ENCODE measurements at places on chromosomes 11 and 22.

DNA sequence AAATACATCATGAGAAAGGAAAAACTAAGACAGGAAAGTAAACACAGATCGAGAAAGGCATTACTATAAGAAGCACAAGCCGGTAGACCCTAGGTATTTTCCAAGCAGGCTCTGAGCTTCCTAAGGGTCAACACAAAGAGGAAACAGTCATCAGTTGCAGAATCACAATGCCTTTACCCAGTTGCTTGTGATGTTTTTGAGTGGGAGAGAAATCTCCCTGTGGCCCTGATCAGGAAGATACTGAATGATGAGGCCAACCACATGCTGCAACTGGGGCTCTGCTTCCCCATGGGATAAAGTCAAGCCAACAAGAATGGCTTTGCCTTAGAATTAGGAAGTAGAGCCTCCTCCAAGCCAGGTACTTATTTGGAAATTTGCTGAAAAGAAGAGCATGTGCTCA, 132.6 kb downstream of the MICAL2 start:
- no peak for DNase-seq

DNA sequence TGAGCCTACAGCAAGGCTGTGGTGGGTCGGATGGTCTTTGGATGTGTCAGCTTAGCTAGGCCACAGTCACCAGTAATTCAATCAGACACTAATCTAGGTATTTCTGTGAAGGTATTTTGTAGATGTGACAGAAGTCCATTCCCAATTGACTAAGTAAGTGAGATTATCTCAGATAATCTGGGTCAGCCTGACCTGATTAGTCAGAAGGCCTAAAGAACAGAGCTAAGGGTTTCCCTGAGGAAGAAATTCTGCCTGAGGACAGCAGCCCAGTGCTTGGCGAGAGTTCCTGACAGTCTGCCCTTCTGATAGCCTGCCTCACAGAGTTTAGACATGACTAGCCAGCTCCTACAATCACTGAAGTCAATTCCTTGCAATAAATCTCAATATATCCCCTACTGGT, 28.7 kb downstream of the GUCD1 start:
- no peak for DNase-seq

DNA sequence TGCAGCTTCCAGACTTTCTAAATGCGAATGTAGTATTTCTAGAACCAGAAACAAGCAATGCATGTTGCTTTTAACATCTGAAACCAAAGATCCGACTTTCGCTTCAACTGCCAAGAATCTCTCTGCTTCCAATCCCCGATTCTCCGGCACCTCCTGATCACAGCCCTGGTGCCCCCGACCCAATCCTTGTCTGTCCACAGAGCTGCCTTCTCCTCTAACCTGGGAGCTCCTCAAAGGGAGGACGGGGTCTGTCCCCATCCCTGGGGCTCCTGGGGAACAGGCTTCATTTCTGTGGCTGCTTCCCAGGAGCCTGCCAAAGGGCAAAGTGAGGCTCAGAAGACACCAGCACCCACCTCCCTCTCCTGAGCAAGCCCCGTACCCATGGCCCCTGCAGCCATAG, 521 bp downstream of the ALDH3B2 start:
- DNase-seq = no peak

DNA sequence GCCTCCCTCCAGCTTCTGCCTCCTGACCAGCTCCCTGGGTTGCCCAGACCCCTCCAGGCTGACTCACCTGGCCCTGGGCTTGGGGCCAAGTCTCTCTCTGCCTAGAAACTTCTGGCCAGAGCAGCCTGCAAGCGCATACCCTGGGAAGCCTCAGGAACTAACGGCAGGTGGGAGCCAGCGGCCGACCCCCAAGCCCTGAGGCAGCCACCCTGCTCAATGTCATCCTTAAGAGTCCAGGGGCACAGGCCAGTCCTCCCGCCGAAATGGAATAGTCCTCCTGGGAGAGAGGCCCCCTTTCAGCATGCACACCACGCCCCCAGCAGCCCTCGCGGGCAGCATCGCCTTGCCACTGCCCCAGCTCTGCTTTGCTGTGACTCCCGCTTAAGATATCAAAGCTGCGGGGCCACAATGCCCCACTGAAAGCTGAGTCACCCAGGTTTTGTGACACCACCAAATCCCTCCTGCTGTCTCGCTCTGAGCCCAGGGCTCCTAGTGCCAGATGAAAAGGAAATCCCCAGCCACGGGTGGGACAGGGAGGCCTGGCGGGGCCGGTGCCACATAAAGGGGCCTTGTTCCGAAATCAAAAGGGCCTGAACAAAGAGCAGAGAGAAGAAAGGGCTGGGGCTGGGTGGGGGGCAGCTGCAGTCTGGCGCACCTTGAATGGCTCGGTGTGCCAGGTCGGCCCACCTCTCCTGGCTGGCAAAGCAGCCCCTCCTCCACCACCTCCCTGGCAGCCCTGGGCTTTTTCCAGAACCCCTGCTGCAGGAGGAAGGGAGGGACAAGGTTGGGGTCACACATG, 21.4 kb upstream of the FGF3 start:
- DNase-seq = no peak

DNA sequence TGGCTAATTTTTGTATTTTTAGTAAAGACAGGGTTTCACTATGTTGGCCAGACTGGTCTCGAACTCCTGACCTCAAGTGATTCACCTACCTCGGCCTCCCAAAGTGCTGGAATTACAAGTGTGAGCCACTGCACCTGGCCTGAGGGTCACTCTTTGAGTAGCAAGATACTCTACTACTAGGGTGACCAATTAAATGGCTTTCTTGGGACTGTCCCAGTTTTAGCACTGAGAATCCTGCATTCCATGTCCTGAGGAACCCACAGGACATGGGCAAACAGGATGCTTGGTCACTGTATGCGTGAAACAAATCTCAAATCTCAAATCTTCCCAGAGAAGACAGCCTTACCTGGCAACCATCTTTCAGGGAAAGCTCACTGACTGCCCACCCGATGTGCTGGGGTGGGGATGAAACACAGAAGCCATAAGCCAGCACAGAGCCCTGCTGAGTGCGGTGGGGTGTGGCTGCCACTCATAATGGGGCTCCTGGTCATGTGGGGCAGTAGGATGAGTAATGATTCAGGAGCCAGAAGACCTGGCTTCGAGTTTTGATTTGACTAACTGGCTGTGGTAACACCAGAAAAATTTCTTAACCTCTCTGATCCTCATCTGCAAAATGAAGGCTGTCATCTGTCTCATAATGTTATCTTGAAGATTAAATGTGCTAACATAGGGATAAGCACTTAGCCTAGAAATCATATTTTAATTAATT, 11.5 kb downstream of the CLMP start:
- peak; percentile 46 for DNase-seq

- no peak for DNase-seq
Observed at GRCh38 chr11:96257036-96257435, 86.0 kb downstream of the MAML2 start.

GRCh38 chr22:25748704-25749103, 6.7 kb downstream of the MYO18B start:
- no peak for DNase-seq

- no peak for DNase-seq
Observed at GRCh38 chr22:24087071-24087795, 76.1 kb downstream of the CABIN1 start.

DNA sequence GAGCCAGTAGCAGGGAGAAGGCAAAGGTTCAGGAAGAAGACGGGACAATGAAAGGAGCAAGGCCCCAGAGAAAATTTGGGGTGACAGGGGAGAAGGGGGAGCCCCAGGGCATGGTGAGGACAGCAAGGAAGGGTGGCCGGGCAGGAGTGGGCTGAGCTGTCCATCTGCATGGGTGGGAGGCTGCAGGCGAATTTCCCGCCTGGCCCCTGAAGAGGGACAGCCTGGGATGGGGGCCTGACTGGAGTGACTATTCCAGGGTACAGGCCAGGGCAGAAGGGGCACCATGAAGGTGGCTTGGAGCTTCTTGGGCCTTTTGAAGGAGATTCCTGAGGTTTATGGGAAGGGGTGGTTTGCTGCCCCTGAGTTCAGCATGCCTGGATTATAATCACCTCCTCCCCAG, 56.2 kb downstream of the WNT11 start:
- no peak for DNase-seq

GRCh38 chr22:37760152-37760551, 47.6 kb upstream of the GCAT start:
- DNase-seq = no peak

- DNase-seq = peak; percentile 29
Observed at GRCh38 chr11:76206327-76207081, at the start of gene WNT11. WNT11 (minus strand) TSS chr11:76206502; CDS start chr11:76206407, 95 bp downstream.

DNA sequence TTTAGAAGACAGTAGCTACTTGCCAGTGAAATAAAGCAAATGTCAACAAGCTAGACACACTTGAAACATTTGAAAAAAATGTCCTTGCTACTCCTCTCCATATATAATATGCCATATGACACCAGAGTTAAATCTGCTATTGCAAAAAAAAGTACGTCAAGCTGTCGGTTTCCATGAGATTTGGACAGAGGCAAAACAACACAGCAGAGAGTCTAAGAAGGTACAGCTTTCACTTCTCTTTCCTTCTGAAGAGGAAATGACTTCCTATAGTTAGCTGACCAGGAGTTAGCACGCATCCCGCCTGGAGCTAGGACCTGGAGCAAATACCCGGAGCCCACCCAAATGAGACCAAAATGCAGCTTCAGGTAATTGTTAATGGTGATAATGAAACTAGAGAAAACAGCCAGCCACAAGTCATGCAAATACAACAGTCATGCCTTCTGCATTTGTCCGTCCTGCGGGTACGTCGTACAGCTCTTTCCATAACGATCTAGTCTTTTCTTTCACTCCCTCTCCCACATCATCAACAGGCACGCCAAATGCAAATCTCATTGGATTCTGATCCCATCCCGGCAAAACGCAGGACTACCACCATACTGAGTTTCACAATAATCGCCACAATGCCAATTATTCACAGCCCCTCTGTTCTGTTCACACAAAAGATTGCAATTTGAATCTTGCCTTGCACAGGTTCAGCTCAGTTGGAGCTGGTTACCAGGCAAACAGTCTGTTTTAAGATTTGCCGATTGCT, 395.0 kb upstream of the CCDC90B start:
- no peak for DNase-seq

DNA sequence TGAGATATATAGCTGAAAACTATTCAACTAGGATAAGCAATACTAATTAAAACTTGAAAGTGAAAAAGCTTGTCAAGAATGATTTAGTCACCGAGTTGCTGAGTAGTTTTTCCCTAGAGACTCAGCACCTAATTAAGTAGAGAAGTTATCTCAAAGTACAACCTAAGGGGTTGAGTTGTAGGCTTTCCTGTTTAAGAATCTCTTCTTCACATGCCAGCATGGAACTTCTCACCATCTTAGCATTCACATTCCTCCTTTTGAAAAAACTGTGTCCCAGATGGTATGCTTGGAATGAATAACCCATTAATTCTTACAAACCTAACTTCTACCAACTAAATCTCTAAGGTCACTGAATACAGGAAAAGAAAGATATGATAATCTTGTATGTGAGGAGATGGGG, 303.3 kb upstream of the ZC3H12C start:
- no peak for DNase-seq

GRCh38 chr11:2576111-2576510, 123.7 kb downstream of the KCNQ1OT1 start:
- no peak for DNase-seq

- DNase-seq = no peak
Observed at GRCh38 chr11:12508151-12508751, 130.9 kb downstream of the PARVA start.

- DNase-seq = no peak
Observed at GRCh38 chr11:109939166-109939810, 153.9 kb upstream of the ZC3H12C start.

- peak; percentile 39 for DNase-seq
Observed at GRCh38 chr11:10632483-10632882, 61.1 kb downstream of the IRAG1 start.

DNA sequence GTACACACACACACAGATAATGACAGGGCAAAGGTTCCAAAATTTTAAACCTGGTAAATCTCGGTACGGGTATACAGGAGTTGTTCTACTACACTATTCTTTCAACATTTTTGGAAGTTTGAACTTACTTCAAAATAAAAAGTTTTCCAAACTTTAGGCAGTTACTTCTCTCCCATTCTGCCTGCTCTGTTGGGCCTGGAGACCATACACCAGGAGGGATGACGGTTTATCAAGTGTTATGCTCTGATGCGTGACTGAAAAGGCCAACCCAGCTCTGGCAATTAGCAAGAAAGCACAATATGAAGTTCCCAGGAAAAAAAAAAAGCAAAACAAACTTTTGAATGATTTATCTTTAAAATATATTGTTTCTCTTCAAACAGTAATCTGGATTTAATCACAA, 969 bp downstream of the SERPIND1 start:
- no peak for DNase-seq

GRCh38 chr11:120912504-120912903, 111.4 kb upstream of the TBCEL start:
- no peak for DNase-seq

DNA sequence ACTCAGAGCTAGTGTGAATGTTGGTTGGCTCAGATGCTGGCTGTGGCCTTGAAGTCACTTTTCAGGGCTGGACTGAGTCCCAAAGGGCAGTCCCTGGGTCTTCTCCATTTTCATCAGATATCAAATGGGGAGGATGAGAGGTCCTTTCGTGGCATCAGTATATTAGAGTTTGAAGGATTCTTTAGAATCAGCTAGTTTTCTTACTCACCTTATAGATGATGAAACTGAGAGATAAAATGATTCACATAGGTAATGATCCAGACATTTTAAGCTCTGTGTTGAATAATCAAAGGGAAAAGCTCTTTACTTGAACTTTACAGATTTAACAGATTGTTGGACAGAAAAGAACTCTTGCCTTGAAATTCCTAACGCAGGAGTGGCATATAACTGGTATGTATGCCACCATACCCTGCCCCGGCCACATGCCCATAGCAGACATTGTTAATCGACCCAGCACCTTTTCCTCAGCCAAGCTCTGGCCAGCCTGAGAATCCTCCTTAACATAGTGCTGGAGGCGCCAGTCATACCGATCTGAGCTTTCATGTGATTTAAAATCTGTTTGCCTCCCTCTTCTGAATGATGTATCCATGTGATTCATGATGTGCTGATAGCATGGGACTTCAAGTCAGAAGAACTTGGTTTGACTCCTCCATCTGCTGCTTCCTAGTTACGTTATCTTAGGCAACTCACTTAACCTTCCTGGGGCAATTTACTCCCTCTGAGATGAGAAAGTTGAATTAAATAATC, 60.0 kb downstream of the BARX2 start:
- no peak for DNase-seq

GRCh38 chr11:1827931-1828330, 6.9 kb upstream of the SYT8 start:
- DNase-seq = no peak

- peak; percentile 50 for DNase-seq
Observed at GRCh38 chr11:8019314-8020243, 32.4 kb downstream of the EIF3F start.

DNA sequence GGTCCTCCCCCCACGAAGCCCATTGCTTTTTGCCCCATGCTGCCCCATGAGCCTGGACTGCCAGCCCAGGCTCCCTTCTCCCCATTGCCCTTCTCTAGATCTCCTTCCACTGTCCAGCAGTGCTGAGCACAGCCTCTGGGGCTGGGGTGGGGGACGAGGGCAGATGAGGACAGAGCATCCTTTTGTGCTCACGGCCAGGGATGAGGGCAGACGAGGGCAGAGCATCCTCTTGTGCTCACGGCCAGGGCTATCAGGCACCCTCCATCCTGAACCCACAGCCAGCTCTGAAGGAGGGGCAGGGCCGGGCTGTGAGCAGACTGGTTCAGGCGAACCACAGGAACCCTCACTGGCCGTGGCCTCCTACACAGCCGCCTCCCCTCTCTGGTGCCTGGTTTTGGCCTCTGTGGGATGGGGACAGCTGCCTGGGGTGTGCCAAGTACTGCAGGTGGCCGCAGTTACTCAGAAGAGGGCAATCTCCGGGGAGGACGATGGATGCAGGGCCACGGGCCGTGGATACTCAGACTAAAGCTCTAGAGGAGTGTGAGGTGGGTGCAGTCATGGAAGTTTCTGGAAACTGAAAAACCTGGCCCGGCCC, 1258.8 kb downstream of the BRD1 start:
- DNase-seq = no peak
